Activated T-helper 2 cell treated with anti-CD3 and anti-CD28 coated beads, Interferon-gamma antibody, Interleukin-2, Interleukin-4, amounts not matched to agents 10 μg/mL and 5 μg/mL and 100 μg/mL, durations not matched to agents 14 hours and 24 hours and 36 hours (primary cell): ENCODE measurements at places on chromosomes 12 and 14. TPM values are rescaled to one million over a fixed set of nuclear protein-coding genes. Genes with fewer than 3 reads are reported as not detected.

The SINHCAF gene
- 223 and 231 TPM in 2 replicates for total RNA-seq

GRCh38 chr12:108410689-108411088, 71.6 kb upstream of the CMKLR1 start:
- DNase-seq: no peak

The TPH2 gene
- total RNA-seq: not detected in 2 replicates

GRCh38 chr12:3154006-3154405, 76.8 kb downstream of the TSPAN9 start:
- no peak for DNase-seq

- DNase-seq: no peak
Observed at GRCh38 chr12:70213707-70214106, 29.5 kb upstream of the CNOT2 start.

The AVPR1A gene
- total RNA-seq: not detected in 2 replicates

DNA sequence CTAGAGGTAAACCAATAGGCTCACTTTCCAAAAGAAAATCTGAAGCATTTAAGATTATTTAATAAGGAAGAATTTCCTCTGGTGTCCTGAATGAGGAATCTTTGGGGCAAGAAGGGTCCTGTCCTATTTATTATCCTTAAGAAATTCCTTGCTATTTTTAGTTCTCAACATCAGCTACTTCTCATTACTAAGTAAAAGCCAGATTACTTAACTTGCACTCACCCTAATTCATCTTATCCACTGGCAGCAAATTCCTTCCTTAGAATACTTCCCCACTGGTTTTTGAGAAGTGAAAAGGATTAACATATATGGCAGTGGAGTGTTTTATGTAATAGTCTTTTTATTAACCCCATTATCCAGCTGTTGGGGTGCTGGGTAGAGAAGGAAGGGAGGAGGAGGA, 767.7 kb downstream of the DIO2 start:
- DNase-seq: no peak

GRCh38 chr12:88958946-88959345, 378.7 kb upstream of the KITLG start:
- DNase-seq: no peak

DNA sequence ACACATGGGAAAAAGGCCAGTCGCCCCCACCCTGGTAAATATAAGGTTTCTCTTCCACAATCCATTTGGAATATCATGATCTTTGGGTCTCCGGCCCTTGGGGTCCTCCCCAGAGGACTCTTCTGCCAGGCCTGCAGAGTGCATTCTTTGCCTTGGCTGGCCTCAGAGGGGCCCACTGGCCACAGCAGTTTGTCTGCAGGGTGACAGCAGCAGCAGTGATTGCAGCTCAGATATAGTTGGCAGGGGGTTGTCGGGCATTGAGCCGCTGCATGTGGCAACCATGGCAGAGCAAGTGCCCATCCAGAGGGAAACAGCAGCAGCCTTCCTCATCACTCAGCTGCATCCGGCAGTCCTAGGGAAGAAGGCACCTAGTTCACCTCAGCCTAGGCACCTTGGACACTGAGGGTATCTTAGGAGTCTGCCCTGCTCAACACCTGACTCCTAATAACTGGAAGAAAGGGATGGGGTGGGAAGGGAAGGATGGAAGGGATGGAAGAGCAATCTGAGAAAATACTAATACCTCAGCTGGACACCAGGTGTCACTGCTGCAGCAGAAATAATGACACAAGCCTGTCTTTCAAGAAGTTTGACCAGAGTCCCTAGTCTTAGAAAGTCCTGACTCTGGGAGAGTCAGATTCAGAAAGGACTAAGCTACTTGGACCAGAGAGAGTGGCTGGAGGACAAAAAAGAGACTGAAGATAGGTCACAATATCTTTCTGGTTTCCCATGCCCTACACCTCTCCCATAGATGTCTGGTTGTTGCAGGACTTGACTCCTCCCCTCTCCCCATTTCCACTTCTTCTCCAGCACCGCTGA, 8.9 kb downstream of the AJUBA start:
- no peak for DNase-seq

GRCh38 chr14:101709962-101710931, 51.3 kb upstream of the PPP2R5C start:
- DNase-seq: no peak

GRCh38 chr14:21498540-21499526, 12.3 kb downstream of the METTL3 start:
- DNase-seq: no peak

The MAP3K9 gene
- 5.5 and 5.6 TPM in 2 replicates for total RNA-seq

The CAPS2 gene
- 1.2 and 2.2 TPM in 2 replicates for total RNA-seq

GRCh38 chr12:98387444-98387843, 127.9 kb upstream of the TMPO start:
- DNase-seq: no peak

DNA sequence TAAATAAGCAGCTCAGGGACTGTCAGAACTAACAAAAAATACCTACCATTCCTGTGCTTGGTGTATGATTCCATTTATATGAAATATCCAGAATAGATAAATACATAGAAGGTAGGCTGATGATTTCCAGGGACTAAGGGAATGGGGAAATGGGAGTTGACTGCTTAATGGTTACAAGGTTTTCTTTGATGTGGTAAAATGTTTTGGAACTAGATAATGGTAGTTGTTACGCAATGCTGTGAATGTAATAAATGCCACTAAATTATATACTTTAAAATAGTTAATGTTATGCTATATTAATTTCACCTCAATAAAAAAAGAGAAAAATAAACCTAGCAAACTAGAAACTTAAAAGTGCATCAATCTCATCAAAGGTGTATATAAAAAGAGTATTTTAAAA, 41.1 kb downstream of the CEP83 start:
- no peak for DNase-seq

The OR6J1 gene
- total RNA-seq: not detected in 2 replicates

The KCNA1 gene
- not detected in 2 replicates for total RNA-seq

DNA sequence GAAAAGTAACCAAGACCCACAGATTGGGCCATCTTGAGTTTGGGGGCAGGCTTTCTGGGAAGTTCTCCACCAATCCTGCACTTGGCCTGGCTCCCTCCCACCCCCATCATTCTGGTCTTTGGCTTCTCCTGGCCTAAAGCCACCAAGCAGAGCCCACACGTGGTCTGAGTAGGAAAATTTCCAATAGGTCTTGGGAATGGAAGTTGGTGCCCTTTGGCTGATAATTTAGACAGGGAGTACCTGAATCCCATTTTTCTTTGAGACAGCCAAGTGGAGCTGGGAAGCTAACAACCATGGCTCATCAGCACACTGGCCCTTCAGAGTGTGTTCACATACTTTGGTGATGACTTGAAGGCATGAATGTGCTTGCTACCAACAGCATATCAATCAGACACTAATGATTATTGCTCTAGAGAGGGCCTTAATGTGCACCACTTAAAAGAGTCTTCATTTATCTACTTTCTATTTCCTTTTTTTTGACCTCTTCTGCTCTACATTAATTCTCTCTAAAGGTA, 156.0 kb downstream of the EGLN3 start:
- DNase-seq: no peak

DNA sequence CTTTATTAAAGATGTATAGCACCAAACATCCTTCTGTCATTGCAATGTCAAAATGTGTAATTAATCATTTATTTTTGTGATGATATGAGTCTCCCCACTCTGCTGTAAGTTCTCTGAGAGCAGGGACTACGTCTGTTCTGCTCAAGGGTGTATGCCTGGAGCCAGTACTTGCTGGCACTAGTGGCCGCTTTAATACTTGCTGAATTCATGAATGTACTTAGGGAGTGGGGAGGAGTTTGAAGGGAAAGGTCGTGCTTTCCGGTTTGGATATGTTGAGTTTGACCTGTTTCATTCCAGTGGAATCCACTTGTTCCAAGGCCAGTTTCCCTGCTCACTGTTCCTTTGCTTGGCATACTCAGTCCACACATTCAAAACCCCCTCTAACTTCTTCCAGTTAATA, 1.9 kb upstream of the DCAF5 start:
- DNase-seq: no peak
